Hematopoietic multipotent progenitor cell (in vitro differentiated cells): ENCODE measurements at places on chromosomes 1 and 21.

GRCh38 chr1:151343587-151343986 is 3.5 kb downstream of the RFX5 start:
- DNase-seq, result no peak

- no peak for DNase-seq
These were observed 44.0 kb downstream of the EIF2D start for GRCh38 chr1:206568256-206568655.

GRCh38 chr1:159493354-159493753 is 42.5 kb downstream of the OR10J5 start:
- DNase-seq, result no peak

GRCh38 chr1:71650119-71650518 is 569.3 kb upstream of the ZRANB2 start:
- no peak for DNase-seq

- no peak for DNase-seq
These were observed 13.2 kb downstream of the CAPN9 start for GRCh38 chr1:230760360-230760827.

DNA sequence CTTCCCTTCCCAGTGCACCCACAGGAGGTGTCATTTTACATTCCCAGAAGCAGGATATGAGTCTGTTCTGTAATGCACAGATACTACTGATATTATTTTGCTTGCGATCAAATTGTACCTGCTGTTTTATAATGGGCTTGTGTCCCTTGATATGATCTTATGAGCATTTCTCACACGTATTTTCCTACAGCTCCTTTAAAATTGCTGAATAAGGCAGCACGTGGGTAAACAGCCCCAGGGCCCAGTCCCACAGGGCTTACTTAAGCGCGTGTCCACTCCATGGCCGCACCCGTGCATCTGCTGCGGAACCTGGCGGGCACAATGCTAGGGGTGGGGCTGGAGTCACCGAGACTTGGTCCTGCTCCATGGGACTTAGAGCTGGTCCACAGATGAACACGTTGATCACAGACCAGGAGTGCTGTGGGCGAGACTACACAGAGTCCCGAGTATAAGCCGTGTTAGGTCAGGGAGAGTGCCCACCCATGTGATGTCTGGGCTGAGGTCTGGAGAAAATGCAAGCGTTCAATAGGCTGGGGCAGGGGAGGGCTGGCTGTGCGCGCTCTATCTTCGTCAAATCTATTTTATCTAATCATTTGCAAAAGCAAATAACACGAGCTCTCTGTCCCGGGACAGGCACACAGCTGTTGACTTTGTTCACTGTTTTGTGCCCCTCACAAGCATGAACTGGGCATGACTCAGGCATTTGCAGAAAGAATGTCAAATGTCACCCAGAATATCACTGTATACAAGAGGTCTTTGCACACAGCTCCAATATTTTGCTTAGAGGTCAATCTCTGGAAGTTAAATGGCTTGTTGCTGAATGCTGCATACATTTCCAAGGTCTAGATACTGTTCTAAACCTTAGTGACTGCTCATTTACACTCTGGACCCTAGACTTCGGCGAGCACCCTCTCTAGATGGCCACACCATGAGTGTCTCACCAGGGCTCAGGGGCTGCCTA is 119.3 kb downstream of the CRYAA start:
- DNase-seq, result no peak

DNA sequence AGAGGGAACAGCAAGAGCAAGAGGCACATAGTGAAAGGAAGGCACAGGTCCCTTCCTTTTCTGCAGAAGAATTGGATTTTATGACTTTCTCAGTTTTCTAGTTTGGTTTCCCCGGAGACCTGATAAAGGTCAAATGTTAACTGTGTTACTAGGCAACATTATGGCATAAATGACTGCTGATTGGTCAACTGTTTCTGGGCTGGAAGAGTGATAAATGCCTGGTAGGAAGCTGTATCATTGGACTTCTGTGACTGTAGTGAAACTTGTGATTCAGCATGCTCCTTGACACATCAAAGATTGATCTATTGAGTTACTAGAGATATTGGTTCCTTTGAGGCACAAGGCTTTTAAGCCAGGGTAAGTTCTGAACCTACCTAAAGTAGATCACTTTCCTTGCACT is 55.7 kb downstream of the LRRC8C start:
- DNase-seq, result no peak

GRCh38 chr21:35933466-35933865 is 126.9 kb downstream of the SETD4 start:
- DNase-seq, result no peak

- DNase-seq, result no peak
These were observed 123.3 kb upstream of the USP24 start for GRCh38 chr1:55338448-55338820.

- no peak for DNase-seq
These were observed 407.6 kb downstream of the PTPRU start for GRCh38 chr1:29643838-29644440.

DNA sequence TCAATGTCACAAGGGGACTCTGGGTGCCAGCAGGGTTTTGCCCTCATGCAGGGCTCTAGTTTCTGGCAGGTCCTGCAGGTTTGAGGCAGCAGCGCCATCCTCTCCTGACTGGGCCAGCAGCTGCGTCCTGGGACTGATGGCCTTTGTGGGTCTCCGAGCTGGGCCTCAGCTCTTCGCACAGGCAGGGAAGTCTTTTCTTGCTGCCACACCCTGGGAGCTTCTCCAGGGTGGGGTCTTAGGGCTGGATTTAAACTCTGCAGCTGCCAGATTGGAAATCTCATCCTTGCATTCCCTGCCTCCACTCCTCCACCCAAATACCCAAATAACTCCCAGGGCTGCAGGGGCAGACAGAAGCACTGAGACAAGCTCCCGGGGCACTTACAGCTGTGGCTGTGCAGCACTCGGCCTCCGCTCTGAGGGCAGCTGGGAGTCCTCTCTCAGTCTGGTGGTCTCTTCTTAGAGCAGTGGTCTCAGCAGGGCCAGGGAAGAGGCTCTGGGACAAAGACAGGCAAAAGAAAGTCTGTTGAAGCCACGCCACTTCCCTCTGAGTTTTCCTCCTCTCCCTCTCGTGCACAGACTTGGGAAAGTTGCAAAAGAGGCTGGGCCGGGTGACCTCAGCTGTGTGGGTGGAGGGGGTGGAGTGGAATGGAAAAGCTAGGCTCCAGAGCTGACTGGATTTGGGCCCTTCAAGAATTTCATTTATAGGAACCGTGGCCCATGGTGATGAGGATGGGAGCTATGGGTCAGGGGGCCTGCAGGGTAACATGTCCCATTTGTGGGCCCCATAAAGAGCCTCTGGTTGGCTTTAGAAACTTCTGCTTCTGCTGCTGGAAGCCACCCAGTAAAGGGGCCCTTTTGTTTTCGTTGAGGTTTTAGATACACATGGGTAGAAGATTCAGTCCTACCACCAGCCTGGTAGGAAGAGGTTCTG is at the start of gene RAB7B:
TSS of gene RAB7B (minus strand) at position 525 of the 931 bp plus-strand sequence. CDS start 9,260 bp downstream, outside the sequence.
- DNase-seq, result no peak
